ENCODE measurements at places on chromosomes 6 and 20.

GRCh38 chr20:63831646-63831992 lies 555 bp upstream of the ZBTB46 start:
- DNase-seq: no peak

DNA sequence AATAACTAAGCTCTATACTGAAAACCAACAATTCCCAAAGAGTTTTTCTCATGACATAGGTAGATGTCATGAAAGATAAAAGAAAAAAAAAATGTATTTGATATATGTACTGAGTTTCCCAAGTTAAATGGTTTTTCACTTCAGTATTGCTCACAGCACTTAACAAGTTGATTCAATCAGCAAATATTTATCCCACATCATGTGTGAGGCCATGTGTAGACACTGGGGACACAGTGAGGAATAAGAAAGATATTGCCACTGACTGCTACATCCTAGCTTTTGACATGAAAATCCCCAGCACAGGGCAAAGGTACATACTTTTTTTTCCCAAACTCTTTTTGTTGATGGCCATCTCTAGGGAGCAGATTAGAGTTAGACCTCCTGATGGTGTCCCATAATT lies 25.3 kb downstream of the SPTLC3 start:
- no peak for DNase-seq

- no peak for DNase-seq
These were observed 966.8 kb upstream of the CITED2 start for GRCh38 chr6:140341272-140341671.

GRCh38 chr6:125066964-125067363 lies 86.6 kb upstream of the TPD52L1 start:
- DNase-seq: no peak

- no peak for DNase-seq
These were observed 45.3 kb downstream of the ZNF292 start for GRCh38 chr6:87200469-87201175.

- DNase-seq: no peak
These were observed 101.0 kb upstream of the BEND3 start for GRCh38 chr6:107216197-107216933.
